ENCODE measurements at places on chromosomes 1 and 21.

GRCh38 chr1:69163779-69164178 lies 403.9 kb upstream of the LRRC7 start:
- DNase-seq: no peak

- peak; percentile 24 for DNase-seq
Measured at GRCh38 chr1:110164725-110165350, 14.5 kb downstream of the SLC6A17 start.

GRCh38 chr1:157963713-157964112 lies 29.7 kb upstream of the KIRREL1 start:
- peak; percentile 18 for DNase-seq

- DNase-seq: no peak
Measured at GRCh38 chr1:85465786-85466134, 801 bp upstream of the DDAH1 start.

DNA sequence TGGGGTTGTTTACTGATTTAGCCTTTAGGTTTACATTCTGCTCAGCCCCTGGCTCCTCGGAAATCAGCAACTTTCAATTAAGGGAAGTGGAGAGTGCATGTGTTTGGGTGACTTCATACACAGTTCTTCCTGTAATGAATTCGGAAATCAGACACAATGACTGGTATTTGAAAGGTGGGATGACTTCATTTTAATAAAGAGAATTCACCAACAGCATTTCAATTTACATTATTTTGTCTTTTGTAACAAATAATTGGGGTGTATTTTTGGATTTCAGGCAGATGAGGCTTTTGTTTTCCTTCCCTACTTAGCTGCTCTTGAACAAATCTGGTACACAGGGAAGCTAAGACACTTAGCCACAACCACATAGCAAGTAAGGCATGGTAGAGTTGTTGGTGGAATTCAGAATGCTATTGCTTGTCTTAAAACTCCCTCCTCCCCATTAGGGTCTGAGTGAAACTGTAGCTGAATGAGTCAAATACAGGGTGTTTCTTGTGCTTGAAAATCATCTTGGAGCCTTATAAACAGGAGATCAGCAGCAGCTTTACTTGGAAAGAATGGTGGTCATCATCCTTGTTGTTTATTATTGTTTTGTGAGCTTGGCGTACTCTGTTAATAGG lies 917 bp downstream of the STX12 start:
- DNase-seq: peak; percentile 62

- no peak for DNase-seq
Measured at GRCh38 chr1:39623053-39623452, 16.4 kb downstream of the HEYL start.

GRCh38 chr1:4684136-4684535 lies 29.7 kb downstream of the AJAP1 start:
- no peak for DNase-seq

DNA sequence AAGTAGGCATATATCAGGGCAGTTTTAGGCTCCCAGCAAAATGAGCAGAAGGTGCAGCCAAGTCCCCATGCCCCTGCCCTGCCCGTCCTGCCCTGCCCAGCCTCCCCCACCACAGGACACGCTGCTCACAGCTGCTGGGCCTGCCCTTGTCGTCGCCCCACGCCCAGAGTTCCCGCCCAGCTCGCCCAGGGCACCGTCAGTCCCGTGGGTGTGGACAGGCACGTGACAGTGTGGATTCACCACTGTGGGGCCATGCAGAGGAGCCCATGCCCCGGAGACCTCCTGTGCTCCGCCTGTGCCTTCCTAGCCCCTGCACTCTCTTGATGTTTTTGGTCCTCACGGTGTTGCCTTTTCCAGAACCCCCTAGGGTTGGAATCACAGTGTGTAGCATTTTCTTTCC lies 7.0 kb downstream of the FAAP20 start:
- no peak for DNase-seq

DNA sequence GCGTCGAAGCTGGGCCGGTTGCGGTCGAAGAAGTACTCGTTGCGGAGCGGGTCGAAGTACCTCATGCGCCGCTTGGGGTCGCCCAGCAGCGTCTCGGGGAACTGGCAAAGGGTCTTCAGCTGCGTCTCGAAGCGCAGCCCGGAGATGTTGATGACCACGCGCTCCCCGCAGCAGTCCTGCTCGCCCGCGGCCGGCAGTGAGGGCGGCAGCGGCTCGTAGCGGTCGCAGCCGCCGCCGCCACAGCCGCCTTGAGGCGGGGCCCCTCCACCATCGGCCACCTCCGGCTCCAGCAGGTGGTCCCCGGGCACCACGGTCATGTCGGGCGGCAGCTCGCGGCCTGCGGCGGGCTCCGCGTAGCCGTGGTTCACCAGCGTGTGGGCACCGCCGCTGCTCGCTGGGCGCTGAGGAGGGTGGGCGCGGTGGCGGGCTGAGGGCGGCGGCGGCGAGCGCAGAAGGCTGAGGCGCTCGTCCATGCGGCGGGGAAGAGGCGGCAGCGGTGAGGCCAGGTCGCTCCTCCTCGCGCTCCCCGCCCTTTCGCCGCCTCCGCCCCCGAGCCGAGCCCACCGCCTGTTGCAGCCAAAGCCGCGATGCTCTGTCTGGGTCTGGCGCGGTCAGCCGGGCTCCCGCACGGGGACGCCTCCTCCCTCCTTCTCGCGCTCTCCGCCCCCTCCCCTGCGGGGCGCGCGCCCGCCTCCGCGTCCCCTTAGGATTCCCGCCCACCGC lies at the start of gene KCNA3:
TSS of gene KCNA3 (minus strand) at position 604 of the 723 bp plus-strand sequence. CDS start at position 473, 131 bp downstream.
- DNase-seq: peak; percentile 7
